Panc1 (cell line): ENCODE measurements at places on chromosomes 12 and 14. TPM values are rescaled to one million over a fixed set of nuclear protein-coding genes. Genes with fewer than 3 reads are reported as not detected.

The TNFAIP2 gene
- 491 TPM for total RNA-seq

The TPH2 gene
- total RNA-seq = not detected

- no peak for DNase-seq
Observed at GRCh38 chr14:99275222-99275584, 3.2 kb upstream of the BCL11B start.

DNA sequence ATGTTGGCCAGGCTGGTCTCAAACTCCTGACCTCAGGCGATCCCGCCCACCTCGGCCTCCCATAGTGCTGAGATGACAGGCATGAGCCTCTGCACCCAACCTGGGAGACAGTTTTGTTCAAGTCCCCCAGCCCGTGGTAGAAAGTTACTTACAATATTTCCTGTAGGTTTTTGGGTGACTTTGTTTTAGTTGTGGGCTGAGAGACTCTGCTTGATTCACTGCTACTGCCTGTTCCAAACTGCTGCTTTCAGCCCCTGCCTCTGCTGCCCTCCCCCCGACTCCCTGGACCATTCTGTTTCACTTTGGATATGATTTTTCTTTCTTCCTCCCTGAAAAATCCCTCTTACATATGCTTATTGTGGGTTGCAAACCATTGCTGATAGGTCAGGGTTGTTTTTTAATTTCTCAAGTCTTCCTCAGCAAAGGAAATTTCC, 13.4 kb upstream of the PCNX1 start:
- no peak for DNase-seq

GRCh38 chr14:50932592-50933495, 11.4 kb downstream of the PYGL start:
- no peak for DNase-seq
